ENCODE measurements at places on chromosomes 11 and 22.
A peak's percentile ranks its signal among the peaks of the same experiment; 100 is the strongest.

DNA sequence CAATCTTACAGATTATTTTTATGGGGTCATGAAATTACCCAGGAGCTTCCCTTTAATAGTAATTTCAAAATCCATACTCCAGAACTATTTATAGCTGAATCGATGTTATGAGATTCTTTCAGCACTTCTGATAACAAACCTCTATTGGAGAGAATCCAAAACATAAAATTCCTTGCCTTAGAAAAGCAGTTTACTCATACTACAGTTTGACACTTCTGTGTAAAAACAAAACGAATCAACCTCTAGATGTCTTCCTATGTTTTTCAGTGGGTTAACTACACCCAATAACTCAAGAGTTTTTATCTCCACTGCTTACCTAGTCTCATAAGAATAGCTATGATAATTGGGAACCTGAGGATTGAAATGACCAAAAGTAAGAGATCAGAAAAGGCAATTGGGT, 35.6 kb downstream of the KIF18A start:
- DNase-seq: no peak

- DNase-seq: no peak
Measured at GRCh38 chr22:40156001-40156516, 21.7 kb upstream of the TNRC6B start.

DNA sequence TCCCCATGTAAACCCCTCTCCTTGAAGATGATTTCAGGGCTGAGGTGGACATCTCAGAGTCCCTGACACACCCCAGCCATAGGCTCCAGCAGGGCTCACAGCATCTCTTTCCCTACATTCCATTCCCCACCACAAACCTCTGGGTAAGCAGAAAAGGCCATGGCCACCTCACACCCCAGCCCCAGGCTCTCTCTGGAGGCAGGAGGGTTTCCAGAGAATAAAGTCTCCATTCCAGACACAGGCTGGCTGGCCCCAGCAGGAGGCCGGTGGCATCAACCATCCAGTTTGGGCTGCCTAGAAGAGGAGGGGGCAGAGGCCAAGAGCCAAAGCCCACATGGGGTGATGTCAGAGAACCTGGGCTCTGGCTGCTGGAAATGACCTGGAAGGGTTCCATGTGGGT, 61.4 kb downstream of the TP53I11 start:
- no peak for DNase-seq

- peak; percentile 15 for DNase-seq
Measured at GRCh38 chr22:35299217-35299672, 449 bp upstream of the TOM1 start.

- no peak for DNase-seq
Measured at GRCh38 chr11:74462009-74462408, 5.3 kb downstream of the KCNE3 start.

DNA sequence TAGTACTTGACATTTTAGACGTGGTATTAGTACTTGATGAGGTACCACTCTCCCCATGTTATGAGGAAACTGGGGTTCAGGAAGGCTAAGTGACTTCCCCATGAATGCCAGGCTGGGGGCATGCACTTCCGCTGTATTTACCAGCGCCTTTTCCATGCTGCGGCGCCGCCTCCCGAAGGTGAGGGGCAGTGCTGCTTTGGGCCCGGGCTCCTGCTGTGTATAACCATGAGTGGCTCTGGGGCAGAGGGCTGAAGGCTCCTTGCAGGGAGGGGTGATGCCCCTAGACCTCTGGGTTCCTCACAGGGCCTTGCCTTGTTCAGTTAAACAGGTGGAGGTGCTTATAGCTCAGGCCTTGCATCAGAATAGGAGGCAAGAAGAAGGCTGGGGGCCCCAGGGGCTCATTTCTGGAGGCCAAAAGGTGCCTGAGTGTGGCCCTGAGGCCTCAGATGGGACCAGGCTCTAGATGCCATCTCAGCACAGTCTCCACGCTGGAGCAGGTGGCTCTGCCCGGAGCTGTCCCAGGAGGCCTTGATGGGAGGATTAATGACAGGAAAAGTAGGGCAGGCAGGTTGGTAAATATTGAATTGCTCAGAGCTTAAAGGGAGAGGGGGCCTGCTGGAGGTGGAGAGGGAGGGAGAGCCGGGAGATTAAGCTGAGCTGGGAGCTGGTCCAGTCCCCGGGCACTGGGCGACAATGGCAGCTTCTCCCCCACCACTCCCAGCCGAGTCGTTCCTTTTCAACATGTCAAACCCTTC, 129.6 kb downstream of the CEP164 start:
- DNase-seq: no peak

GRCh38 chr11:23278121-23278520, 417.8 kb upstream of the CCDC179 start:
- no peak for DNase-seq

- DNase-seq: no peak
Measured at GRCh38 chr22:38981005-38981991, 849 bp upstream of the APOBEC3B start.

GRCh38 chr11:45105233-45105983, 41.0 kb upstream of the PRDM11 start:
- DNase-seq: no peak

DNA sequence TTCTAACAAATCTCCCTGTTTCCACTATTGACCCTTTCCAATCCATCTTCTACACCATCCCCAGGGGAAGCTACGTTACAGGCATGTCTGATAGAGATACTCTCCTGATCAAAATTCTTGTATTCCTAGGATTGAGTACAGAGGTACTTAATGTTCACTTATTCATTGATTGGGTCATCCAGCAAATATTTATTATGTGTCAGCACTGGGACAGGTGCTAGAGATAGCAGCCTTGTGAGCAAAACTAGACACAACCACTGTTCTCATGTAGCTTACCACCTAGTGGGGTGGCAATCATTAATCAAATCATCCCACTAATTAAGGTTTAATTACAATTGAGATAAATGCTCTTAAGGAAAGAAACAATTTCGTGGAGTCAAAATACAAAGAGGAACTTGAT, 9.4 kb upstream of the RTCB start:
- DNase-seq: no peak

- DNase-seq: no peak
Measured at GRCh38 chr22:19463491-19464469, 15.2 kb downstream of the UFD1 start.

DNA sequence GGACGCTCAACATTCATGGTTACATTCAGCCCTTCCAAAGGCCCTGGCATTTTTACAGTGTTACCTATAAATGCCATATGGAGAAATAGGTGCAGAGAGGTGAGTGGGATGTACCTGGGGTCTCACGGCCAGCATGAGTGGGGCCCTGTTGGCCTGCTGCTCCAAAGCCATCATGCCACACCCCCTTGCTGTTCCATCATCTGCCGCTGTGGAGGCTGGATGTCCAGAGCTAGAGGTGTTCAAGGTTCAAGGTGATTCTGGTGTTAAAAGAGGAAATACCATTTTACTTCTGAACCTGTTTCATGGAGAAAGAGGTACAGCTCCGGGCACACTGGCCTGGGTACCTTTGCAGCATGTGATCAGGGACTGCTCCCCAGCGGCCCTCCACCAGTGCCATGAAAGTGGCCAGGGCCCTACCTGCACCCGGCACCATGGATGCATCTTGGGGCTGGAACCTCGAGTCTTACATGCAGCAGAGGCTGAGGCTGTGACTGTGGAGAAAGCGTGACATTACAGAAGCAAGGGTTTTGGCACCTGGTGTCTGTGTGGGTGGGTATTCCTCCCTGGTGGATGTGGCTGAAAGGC, 68.6 kb downstream of the PARVB start:
- DNase-seq: no peak

DNA sequence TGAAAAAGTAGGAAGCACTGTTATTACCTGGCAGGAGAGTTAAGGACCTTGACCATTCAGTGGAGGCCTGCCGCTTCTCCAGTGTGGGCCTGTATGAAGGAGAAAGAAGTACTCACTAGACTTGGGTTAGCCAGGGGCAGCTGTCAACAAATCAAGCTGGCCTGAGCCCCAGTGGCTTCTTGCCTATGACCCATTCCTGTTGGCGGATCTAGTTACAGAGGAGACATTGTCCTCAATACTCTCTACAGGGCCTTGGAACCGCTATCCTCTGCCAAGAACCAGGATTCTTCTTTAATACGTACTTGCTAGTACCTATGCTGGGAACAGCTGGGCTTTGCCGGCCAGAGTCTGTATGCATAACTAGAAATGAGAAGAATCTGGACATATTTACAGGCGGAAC, 68.1 kb downstream of the ALX4 start:
- DNase-seq: no peak

- no peak for DNase-seq
Measured at GRCh38 chr22:42138122-42138770, 7.6 kb upstream of the CYP2D6 start.

DNA sequence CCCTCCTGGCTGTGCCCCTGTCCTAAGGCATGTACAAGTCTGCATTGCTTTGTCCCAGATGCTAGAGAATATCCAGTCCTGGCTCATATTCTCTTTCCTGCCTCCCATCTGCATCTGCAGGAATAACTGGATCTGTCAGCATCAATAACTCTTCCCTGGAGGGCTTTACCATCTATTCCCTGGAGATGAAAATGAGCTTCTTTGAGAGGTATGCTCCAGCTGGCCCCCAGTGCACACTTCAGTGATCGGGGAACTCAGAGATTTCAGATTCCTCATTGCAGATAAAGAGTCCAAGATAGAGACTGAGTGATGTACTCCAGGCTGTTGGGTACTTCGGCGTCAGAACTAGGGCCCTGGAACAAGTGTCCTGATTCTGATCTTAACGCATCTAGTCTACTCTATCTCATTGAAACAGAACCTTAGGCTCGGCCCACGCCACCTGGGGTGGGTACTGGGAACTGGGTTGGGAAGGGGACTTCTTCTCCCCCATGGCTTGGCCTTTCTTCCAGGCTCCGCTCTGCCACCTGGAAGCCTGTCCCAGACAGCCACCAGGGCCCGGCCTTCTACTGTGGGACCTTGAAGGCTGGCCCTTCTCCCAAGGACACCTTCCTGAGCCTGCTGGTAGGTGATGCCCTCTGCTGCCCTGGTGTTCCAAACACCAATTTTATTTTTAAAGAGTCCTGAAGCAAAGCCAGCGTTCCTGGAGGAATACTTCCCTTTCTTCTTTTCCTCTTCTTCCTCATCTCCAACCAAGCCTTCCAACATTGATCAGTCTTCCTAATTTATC, 17.8 kb upstream of the GLB1L2 start:
- DNase-seq: no peak
